ENCODE measurements at places on chromosomes 16 and 17.
A peak's percentile ranks its signal among the peaks of the same experiment; 100 is the strongest.

GRCh38 chr17:58039975-58040374 is 32.9 kb upstream of the SRSF1 start:
- DNase-seq = no peak

DNA sequence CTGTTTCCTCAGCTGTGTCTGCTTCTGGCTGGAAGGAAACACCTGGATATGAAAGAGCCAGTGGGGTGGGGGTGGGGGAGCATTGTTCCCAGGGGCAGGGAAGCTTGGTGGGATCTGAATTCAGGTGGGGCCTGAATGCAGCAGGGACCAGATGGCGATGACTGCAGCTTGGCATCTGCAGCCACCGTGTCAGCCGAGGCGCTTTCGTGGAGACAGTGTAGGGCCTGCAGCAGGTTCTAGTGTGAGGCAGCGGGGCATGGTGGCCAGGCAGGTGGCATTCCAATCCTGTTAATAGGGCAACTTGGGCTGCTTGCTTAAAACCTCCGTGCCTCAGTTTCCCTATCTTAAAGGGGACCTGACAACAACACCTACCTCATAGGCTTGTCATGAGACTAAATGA is 1.7 kb downstream of the PIK3R6 start:
- DNase-seq = no peak

GRCh38 chr16:49675413-49675812 is 180.5 kb downstream of the ZNF423 start:
- DNase-seq = no peak

DNA sequence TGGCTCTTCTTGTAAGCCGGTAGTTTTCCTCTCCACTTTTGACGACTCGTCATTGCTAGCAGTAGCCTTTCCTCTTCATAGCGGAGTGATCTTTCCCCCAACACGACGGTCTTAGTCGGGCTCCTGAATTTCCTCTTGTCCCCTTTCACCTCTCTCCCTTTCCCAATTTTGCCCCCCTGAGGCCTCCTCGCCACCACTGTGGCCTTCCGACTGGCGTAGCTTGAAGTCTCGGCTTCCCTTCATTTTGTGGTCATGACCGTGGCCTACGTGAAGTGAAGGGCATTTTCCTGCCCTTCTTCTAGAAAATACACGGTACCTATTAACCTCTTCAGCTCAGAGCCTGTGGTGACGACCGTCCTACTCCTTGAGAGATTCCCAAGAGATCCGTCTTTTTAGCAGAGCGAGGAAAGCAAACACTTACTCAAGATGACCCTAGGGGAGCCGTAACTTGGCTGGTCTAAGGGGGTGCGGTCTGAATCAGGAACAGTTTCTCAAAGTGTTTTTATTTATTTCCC is 787 bp downstream of the PRKAR1A start:
- DNase-seq = no peak

GRCh38 chr17:81018044-81018802 is 16.7 kb upstream of the BAIAP2 start:
- no peak for DNase-seq

DNA sequence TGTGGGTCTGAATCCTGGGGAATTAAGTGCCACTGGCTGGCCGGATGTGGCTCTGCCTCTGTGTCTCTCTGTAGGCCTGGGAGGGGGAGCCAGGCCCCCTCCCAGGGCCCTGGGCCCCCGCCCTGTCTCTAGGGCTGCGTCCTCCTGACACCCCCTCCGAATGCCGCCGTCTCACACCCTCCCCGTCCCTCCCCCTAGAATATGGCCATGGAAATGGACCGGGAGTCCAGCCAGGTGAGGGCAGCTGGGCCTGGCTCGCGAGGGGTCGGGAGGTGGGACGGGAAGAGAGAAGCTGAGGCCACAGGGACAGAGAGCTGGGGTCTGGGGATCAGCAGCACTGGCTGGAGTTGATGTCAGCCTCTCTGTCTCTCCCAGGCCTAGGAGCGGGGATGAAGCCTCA is 16.1 kb upstream of the PKMYT1 start:
- DNase-seq = no peak

- no peak for DNase-seq
Measured at GRCh38 chr16:65875381-65876055, 491.0 kb upstream of the CDH5 start.

DNA sequence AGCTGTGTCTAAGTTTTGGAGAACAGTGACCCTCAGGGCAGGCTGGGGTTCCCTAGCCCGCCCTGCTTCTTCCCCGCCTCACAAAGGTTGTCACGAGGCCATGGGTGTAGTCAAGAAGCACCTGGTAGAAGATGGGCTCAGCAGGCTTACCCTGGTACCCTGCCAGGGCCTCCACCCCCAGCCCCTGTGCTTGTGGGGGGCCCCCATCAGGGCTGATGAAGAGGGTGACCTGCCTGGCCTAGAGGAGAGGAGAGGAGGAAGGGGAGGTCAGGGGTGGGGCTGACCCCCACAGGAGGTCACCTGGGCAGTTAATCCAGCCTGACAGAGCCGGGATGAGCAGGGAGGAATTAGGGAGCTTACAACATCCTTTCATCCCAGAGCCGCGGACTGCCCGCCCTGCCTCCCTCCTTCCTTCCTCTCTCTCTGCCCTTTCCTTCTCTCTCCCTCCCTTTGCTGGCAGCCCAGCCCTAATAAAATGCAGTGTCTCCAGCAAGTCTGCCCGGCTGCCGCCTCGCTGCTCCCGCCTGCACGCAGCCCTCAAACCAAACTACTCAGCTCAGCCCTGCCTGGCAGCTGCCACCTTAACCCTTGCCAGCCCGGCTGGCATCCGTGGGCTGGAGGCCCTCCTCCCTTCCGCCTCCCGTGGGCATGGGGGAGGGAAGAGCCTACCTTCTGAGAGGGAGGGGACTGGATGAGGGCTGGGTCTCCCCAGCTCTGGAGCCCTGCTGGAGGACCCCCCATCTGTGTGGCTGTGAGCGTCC is 7.2 kb downstream of the DLX3 start:
- DNase-seq = no peak

DNA sequence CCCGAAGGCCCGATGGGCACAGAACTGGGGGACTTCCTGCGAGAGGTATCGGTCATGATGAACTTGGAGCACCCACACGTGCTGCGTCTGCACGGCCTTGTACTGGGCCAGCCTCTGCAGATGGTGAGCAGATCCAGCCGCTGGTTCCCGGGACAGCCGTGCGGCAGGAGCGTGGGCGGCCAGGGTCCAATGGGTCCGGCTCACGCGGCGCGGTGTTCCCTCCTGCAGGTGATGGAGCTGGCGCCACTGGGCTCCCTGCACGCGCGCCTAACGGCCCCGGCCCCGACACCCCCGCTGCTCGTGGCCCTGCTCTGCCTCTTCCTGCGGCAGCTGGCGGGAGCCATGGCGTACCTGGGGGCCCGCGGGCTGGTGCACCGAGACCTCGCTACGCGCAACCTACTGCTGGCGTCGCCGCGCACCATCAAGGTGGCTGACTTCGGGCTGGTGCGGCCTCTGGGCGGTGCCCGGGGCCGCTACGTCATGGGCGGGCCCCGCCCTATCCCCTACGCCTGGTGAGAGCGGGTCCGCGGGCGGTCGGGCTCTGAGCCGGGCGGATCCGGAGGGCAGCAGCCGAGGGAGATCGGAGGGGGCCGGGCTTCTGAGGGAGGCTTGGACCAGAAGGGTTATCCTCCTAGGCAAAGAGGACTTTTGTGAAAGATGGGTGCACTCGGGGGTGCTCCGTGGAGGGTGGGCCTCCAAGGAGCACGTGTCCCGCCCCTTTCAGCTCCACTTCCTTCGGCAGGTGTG is 3.0 kb downstream of the TNK1 start:
- DNase-seq = peak; percentile 68

DNA sequence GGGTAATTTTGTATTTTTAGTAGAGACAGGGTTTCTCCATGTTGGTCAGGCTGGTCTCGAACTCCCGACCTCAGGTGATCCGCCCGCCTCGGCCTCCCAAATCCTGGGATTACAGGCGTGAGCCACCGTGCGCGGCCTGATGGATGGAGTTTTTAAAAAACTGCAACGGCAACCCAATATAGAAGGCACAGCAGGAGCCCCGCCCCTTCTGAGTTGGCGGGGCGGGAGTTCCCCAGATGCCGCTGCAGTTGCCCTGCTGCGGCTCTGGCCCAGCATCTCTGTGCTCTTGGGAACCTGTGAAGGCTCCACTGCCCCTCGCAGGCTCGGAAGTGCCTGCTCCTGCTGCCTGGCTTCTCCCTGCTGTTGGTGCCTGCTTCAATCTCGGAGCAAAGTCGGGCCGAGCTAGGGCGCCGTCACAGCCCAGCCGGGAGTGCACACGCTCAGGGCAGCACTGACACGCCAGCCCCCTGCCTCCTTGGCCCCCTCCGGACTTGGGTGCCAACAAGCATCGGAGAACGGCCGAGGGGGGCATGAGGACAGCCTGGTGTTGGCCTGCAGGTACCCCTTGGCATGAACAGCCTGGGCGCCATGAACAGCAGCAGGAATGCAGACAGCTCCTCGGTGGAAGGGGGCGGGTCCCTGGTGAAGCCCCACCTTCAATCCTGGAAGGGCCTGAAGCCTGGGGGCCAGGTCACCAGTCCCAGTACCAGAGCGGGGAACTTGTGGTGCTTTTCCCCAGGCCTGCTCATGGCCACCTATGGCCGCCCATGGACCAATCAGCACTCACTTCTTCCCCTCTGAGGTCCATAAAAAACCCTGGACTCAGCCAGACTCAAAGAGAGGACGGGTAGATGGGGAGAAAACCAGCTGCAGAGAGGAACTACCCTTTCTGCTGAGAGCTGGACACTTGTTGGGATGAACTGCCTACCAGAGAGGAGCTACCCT is 2.3 kb upstream of the NT5M start:
- no peak for DNase-seq

DNA sequence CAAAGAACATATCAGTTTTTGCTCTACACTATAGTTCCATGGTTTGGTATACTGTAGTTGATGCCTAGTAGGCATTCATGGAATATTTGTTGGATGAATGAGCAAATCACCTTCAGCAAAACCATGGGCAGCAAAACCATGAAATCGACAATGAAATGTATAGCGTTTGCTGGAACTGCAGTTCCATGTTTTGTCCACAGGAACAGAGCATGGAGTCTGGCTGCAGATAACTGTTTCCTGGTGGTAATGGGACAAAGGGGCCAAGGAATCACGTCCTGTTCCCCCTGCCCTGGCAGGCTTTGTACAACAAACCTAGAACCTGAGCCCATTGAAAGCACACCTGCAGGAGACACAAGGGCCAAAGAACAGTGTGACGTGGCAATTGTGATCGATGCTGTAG is 101.1 kb downstream of the USP31 start:
- DNase-seq = no peak

DNA sequence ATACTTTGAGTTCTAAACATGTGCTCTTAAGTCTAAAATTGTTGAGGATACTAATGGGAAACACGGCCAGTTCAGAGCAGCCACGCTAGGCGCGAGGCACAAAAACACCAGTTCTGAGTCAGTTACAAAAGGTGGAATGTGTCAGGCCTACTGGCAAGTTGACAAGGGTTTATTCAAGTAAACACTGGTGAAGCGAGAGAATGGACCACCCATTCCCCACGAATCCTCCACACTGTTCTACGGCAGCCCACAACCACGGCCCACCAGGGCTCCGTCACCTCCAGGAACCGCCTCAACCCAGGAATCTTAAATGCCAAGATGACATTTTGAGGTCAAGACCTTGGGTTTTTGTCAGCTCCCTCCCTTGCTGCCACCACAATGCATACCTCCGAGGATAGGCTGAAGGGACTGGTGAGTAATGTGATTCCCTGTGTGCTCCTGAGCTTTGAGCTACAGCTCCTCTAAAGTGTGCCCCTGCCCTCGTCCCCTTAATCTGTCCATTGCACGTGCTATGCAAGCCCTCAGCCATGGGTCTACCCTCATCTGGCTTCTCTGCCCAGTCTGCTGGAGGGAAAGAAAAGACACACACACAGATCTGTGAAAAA is 28.5 kb upstream of the TRAP1 start:
- no peak for DNase-seq

DNA sequence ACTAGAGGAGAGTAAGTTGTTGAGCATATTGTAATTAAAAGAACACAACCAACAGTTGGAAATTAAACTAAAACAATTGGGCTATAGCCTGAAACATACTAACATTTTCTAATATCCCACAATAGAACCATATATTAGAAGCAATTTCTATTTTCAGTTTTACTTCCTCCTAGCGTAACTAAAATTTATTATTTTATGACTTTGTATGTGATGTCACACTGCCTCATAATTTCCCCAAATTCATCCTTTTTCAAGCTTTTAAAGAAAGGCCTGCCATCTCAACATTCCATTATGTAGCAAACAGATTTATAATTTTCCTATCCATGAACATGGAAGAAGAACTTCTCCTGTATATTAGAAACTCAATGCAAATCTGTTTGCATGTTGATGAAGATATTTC is 110.2 kb downstream of the HS3ST3A1 start:
- DNase-seq = no peak

- no peak for DNase-seq
Measured at GRCh38 chr16:84283314-84284153, 11.1 kb upstream of the WFDC1 start.

DNA sequence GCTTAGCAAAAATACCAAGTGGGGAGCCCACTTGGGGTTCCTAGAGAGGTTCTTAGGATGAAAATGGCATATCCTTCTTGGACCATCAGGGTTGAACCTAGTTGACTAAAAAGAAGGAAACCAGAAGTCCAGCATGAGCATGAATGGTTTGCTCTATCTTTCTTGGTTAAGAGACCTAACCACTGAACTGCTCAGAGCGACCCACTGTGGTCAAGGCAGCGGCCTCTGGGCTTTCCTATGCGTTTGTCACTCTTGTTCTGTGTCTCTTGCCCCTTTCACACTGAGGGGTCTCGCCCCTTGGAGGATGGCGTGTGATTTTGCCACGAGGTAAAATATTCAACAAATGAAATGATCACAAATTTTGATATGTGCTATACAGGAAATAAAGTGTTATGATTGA is 526 bp upstream of the BORCS6 start:
- no peak for DNase-seq

- DNase-seq = no peak
Measured at GRCh38 chr17:10804546-10804945, 647 bp upstream of the TMEM238L start.

GRCh38 chr17:75010683-75011400 is 1.6 kb upstream of the MRPL58 start:
- DNase-seq = no peak

GRCh38 chr17:16973760-16974540 is 2.0 kb upstream of the TNFRSF13B start:
- no peak for DNase-seq

DNA sequence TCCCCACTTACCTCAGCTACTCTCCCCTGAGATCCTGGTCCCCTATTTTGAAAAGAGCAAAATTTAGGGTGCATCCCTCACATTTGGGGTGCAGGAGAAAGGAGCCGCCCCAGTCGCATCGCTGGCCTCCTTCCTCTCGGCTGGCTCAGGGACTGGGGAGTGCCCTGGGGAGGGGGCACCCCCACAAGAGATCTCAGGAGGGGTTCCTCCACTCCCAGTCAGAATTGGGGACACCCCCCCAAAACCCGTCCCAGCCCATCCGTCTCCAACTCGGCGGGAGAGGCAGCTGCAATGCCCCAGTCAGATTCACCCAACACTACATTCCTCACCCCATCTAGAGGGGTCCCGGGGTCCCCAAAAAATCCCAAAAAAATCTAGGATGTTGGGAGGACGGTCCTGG is 3.5 kb upstream of the BCL6B start:
- DNase-seq = no peak

GRCh38 chr17:40936437-40936971 is 942 bp downstream of the KRT23 start:
- no peak for DNase-seq

GRCh38 chr17:48725004-48725287 is 2.0 kb downstream of the PRAC2 start:
- DNase-seq = no peak

- no peak for DNase-seq
Measured at GRCh38 chr17:71033336-71033735, 864.0 kb downstream of the KCNJ2 start.
